ENCODE measurements at places on chromosomes 16 and 17. TPM values are rescaled to one million over a fixed set of nuclear protein-coding genes. Genes with fewer than 3 reads are reported as not detected.

TXNDC17 gene
- 138 TPM for total RNA-seq

KRT40 gene
- total RNA-seq: not detected

KRTAP2-2 gene
- not detected for total RNA-seq

PLA2G10 gene
- total RNA-seq: not detected

SPATA32 gene
- total RNA-seq: not detected

BRD7 gene
- total RNA-seq: 38.8 TPM

OR3A1 gene
- under 0.01 TPM for total RNA-seq

GAS2L2 gene
- total RNA-seq: not detected

STAC2 gene
- total RNA-seq: not detected

PRR15L gene
- not detected for total RNA-seq

KCNH4 gene
- total RNA-seq: not detected

SALL1 gene
- total RNA-seq: not detected

CD79B gene
- total RNA-seq: 2.0 TPM

CPPED1 gene
- total RNA-seq: 31.8 TPM

FSCN2 gene
- total RNA-seq: not detected
